ENCODE measurements at places on chromosomes 2 and 18.

DNA sequence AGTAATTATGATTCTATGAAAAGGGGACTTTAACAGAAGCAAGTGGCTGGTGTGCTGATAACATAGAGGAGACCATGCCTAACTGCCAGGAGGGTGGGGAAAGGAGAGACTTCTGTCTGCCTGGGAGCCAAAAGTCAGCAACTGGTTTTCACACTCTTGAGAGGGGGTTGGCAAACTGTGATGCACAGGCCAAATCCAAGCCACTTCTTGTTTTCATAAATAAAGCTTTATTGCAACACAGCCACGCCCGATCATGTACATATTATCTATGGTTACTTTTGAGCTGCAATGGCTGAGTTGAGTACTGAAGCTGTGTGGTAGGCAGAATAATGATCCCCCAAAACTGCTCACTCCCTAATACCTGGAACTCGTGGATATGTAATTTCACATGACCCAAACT, 208.4 kb downstream of the LNPK start:
- DNase-seq = no peak

GRCh38 chr2:127644066-127645025, 1.6 kb upstream of the GPR17 start:
- DNase-seq = no peak

DNA sequence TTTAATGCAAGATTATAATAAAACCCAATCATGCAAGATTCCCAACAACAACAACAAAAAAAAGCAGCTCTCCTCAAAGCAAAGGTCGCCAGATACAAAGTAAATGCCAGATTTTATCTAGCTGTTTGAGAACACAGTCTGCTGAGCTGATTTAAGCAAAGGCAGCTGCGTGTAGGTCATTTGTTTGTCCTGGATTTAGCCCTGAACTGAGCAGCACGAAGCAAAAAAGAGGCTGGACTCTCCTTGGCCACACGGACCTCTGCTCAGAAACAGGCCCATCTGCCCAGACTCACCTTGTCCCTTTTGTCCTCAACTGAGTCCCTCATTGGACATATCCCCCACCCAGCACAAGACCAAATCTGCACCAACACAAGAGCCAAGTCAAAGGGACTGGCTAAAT, 91.5 kb downstream of the PID1 start:
- DNase-seq = no peak

DNA sequence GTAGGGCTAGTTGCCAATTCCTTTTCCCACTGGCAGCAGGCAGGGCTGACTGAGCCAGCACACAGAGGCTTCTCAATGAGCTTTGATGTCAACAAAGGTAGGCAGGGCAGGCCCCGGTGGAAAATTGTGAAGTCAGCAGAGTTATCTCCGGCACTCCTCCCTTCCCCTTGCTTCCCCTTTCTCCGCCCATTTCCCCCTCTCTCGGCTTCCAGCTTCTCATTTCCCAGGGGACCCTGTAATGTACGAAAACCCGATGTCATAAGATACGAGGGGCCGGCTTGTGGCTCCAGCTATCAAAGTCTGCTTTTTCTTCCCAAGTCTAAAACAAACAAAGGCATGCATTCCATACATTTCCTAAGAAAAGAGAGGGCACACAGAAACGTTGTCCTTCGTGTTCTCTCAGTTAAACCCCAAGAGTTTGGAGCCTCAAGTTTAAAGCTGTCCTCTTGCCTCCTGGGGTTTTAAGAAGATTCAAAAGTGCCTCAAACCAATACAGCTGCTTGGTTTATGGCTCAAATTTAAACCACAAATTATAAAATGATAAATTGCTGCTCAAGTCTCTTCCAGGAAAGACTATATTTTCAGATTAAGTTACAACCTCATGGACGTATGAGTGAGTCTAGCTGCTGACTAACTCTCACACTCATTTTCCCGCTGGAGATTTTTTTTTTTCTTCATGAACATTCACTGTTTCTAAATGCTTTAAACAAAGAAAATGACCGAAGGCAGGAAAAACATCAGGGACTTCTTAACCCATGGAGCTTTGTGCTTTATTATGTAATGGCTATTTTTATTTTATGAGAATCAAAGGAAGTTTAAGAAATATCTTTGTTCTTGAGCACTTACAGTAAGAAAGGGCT, 27.2 kb upstream of the EML4 start:
- DNase-seq = peak; percentile 47

DNA sequence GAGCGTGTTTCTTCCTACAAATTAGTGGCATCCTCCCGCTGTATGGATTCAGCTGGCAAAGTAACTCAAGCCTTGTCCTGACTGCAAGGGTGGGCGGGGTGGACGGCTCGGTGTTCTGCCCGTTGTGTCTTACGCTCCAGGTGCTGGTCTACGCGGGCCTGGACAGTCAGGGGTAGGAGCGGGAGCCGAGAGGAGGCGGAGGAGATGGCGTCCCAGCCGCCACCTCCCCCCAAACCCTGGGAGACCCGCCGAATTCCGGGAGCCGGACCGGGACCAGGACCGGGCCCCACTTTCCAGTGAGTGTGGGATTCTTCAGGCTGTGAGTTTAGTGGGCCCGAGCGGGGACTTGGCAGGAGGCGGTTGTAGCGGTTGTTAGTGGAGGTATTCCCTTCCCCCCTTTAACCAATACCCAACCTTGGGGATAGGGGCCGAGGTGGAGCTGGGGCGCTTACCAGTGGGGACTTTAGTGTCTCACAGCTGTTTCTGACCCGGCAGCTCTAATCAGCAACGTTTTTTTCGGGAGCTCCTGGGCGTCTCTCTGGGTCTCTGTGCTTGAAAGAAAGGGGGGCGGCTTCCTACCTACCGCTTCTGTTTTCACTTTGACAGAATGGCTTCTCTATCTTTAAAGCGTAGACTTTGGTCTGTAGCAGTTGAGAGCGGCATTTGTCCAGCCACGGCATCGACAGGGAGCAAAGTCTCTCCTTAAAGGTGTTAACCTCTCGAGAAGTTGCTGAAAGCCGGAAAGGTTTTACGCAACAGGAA, at the start of the genes PEX13 and PUS10:
PEX13 (plus strand) TSS at position 165 of the 762 bp plus-strand sequence; CDS start at position 205, 40 bp downstream.
PUS10 (minus strand) TSS at position 700 of the 762 bp plus-strand sequence. CDS start 6,365 bp downstream, outside the sequence.
- peak; percentile 82 for DNase-seq

- no peak for DNase-seq
Observed at GRCh38 chr2:174716785-174717184, 47.5 kb downstream of the CHRNA1 start.

- no peak for DNase-seq
Observed at GRCh38 chr2:107475859-107476258, 350.8 kb upstream of the RGPD4 start.

- no peak for DNase-seq
Observed at GRCh38 chr2:146721486-146721885, 1123.3 kb upstream of the ACVR2A start.

DNA sequence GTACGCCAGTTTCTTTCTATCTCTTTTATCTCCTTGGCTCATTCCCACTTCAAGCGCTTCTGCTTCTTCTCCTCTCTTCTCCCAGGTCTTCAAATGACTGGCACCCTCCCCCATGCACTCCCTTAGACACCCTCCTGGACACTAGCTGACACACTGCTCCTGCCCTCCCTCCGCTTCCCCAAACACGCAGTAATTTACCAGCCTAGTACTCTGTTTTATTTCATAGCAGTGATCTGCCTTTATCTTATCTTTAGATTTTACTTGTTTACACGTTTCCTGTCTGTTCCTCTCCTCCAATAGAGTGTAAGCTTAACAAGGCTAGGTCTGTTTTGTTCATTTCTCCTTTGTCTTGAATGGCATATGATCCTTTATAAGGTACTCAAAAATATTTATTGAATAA, 93.9 kb downstream of the SCN3A start:
- DNase-seq = no peak

DNA sequence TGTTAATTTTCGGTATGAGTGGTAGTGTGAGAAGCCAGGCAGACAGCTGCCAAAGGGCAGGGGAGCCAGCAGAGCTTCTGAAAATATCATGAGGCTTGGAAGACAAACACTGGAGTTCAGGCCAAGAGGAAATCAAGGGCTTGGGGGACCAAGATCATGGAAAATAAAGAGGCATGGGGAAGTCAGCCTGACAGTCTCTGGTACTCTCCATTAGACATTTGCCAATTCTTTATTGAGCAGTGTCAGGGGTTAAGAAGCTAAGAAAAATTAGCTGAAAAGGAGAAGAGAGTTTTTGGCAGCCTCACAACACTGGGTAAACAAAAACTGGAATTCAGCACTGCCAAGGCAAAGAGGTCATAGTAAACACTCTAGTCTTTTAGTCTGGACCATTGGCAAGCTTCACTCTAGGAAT, 612.7 kb downstream of the EPHA4 start:
- DNase-seq = no peak

DNA sequence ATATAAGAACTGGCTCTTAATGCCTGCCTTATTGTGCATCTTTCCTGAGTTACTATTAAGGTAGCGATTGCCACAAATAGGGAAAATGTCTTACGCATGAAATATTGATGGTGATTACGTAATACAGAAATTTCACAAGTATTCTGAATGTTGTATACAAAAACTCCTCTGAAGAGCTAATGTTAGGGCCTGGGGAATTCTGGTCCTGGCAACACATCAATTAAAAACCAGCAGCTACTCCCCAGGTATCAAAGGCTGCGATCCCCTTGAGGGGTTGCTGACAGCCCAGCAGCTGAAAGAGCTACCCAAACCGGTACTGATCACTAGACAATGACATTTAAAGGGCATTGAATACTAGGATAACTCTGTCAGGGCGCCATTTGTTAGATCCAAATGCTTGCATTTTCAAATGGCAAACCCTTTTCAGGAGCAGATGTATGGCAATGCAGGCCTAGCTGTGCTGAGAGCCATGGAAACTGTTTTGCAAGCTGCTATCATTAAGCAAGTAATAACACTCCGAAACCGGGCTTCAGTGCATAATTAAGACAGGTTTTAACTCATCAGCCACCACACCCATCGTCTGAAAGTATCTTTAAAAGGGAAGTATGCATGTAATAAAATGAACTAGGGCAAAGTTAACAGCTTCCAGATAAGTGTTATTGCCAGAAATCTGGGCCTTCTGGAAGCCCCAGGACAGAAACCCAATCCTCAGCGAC, 78.4 kb downstream of the CLHC1 start:
- no peak for DNase-seq

- no peak for DNase-seq
Observed at GRCh38 chr2:235597081-235597615, 103.3 kb downstream of the AGAP1 start.

DNA sequence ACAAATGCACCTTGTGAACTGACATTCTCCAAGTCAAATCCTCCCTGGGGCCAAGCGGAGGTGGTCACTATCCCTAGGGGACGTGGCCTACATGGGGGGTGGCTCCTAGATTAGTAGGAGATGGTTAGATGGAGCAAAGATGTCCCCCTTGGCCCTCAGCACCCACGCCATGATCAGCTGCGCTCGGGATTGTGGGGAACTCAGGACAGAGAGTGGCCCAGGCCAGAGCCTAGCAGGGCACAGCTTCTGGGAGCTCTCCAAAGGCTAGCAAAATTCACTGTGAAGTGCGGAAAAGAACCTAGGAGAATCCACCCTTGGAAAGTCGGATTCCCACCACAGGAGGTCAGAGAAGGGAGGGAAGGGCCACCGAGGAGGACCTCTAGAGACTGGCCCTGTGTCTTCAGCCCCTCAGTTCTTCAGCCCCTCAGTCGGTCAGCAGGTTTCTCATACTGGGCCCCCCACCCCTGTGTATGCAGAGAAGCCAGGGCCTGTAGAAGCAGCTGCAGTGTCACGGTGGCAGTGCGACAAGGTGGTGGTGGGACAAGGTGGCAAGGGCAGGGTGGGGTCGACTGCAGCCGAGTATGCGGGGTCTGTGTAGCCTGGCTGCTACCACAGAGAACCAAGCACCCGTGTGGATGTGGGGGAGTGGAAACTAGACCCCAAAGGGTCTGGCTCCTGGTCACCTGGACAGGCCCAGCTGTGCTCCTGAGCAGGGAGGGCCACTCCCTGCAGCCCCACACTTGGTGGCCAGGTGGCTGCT, 18.4 kb downstream of the GPR55 start:
- no peak for DNase-seq

DNA sequence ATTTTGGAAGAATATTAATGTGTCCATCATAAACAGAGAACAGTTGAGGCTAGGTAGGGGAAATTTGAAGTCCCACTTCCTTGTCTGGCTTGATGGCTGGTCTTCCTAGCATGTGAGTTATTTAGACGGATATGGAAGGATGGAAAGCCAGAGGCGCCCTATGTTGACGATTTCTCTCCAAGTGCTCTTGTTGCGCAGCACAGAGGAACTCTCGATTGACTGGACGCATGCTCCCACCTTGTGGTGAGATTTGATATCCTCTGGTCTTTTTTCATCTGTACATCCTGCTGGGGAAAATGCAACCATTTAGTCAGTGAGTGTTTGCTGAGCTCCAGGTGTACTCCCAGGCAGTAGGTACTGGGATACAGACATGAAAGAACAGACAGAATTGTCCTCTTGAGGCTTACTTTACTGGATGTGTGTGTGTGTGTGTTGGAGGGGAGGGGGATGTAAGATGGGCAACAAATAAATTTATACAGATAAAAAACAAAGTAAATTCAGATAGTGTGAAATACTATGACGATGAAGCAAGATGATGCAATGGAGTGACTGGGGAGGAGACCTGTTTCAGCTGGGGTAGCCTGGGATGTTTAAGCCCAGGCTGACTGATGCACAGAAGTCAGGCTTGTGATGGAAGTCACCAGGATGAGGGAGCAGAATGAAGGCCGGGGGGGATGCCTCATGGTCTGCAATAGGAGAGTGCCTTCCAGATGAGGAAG, 137.2 kb downstream of the TRIM43 start:
- peak; percentile 44 for DNase-seq

- DNase-seq = no peak
Observed at GRCh38 chr2:219565130-219566080, 5.9 kb downstream of the OBSL1 start.

GRCh38 chr2:67985586-67985985, 77.2 kb downstream of the C1D start:
- DNase-seq = no peak

- DNase-seq = no peak
Observed at GRCh38 chr2:133369901-133370658, 198.2 kb downstream of the NCKAP5 start.

DNA sequence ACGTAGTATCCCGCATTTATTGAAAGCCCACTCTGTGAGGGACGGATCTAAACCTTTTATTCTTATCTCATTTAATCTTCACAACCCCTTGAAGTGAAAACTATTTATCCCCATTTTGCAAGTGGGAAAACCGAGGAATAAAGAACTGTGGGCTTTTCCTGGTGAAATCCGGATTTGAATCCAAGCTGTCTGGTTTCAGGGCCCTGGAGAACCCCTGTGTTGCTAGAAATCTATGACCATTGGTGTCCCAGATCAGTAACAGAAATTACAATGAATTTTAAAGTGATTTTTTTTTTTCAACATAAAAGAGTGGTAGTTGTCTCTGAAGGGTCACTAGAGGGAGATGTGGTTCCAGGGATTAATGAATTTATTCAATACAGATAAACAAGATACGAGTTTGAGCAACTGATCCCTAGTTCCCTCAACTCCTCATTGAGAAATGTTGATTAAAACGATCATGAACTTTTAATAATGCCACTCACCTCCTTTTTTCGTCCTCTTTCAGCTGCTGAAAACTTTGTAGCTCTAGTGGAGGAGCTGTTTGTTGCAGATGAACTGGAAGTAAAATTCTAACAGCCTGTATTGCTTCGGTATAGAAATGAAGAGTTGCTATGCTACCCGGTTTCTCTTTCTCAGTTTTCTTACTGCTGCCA, 940 bp downstream of the XRCC5 start:
- DNase-seq = no peak

GRCh38 chr2:55912926-55913325, 10.7 kb downstream of the EFEMP1 start:
- DNase-seq = no peak

All from stimulated activated CD4-positive, alpha-beta T cell treated with anti-CD3 and anti-CD28 coated beads, Interleukin-15, amount 100 ng/mL, for 24 hours (primary cell).